ENCODE measurements at places on chromosomes 1 and 21.
A peak's percentile ranks its signal among the peaks of the same experiment; 100 is the strongest.

DNA sequence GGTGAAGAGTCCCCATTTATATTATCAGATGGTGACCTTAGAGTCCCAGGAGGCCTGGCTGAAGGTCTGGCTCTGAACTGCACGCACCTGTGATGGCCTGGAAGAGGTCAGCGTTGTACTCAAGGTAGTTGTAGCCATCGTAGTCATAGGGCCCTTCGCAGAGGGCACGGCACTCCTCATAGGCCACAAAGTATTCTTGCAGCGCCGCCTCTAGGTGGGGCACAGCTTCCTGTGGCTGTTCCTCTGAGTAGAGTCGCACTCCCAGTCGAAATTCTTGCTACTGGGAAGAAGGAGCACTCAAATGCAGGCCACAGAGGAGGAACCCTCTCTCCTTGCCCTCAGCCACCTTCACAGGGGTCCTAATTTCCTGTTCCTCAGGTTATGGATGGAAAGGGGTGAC lies 7.7 kb downstream of the P3H1 start:
- no peak for DNase-seq

DNA sequence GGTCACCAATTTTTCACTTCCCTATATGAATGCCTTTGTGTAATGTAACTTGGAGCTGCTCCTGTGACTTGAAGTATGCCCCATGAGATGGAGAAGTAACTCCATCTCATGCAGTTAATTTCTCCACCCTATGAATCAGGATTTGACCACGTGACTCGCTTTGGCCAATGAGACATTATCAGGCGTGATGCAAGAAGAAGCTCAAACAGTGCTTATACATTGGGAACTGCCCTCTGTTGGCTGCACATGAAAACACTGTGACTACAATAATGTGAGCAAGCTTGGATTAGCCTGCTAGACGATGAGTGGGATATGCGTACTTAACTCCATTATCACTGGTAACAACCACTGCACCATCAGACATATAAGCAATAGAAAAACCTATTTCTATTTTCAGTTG lies 684.4 kb downstream of the PLA2G4A start:
- DNase-seq: no peak

GRCh38 chr1:89594096-89594740 lies 38.7 kb upstream of the LRRC8C start:
- no peak for DNase-seq

DNA sequence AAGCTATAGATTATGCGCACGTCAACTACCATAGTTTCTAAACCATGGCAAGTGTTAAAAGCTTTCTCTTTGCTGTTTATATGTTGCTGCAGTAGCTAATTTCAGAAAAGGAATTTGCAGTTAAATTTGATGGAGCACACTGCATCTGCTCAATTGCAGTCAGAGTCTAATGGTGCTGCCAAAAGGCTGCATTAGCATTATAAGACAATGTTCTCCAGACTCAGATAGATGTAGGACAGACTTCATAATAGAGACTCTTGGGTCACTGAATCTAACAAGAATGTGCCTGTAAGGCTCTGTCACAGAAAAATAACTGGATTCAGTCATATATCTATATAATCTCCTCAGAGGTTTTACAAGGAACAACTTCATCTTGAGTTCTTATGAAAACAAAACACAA lies 198.3 kb downstream of the OLFM3 start:
- no peak for DNase-seq

- DNase-seq: no peak
Observed at GRCh38 chr1:30763651-30764248, 6.2 kb upstream of the LAPTM5 start.

DNA sequence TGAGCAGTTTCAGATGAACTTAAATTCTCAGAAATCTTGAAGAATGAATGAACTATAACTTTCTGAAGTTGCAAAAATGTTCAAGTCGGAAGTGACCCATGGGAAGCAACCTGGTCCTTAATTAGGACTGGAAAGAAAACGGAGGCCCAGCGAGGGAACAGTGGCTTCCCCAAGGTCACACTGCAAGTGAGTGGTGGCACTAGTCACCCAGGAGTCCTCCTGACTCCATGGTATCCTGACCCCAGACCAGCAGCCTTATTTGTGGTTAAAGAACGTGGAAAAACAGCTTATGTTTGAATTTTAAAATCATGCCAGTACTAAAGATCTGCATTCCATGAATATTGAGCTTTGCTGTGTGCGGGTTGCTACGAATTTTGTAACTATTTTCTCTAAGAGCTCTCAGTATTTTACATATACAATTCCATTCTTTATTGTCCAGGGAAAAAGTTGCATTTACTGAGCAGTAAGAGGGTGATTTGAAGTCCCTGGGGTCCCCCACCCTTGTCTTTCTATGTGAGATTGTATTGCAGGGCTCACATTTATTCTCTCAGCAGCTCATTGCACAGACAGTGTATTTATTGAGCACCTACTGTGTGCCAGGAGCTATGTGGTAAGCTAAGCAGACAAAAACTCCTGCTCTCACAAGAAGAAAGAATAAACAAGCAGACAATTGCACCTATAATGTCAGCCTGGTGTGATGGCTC lies 61.6 kb upstream of the ATP5PO start:
- no peak for DNase-seq

DNA sequence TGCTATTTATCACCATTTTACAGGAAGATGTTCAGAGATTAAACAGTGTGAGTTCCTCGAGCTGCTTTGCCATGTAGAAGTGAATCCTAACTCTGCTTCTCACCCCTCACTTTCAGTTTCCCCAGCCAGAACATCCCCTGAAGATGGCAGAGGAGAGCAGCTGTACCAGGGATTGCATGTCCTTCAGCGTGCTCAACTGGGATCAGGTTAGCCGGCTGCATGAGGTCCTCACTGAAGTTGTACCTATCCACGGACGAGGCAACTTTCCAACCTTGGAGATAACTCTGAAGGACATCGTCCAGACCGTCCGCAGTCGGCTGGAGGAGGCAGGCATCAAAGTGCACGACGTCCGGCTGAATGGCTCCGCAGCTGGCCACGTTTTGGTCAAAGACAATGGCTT lies 16.9 kb downstream of the TENT5C start:
- DNase-seq: no peak

DNA sequence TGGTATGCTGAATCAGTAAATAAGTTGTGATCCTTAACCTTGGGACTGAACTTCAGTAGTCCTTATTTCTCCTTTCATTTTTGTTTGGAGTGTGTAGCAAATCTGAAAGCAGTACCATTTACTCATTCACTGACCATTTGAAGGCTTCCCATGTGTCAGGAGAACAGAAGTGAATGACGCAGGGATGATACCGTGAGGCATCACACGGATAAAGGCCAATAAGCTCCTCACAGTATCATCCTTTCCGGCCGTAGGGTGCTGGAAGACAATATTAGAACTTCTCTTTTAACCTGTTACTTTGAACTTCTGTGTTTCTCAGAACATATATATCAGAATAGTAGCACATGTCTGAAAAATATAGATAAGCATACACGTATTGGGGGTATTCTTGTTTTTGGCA lies 21.3 kb downstream of the BACH1 start:
- DNase-seq: no peak

DNA sequence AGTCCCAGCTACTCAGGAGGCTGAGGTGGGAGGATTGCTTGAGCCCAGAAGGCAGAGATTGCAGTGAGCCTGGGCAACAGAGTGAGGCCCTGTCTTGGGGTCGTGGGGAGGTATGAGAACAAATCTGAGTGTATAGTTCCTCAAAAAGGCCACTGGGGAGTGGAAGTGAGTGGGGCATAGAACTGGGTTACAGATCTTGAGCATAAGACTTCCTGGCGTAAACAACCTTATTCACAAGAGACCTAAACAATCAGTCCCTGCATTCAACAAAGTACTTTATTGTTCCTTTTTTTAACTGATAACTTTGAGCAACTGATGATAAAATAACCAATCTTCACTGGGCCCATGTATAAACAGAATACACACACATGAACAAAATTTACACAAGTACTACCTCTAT lies 72.7 kb upstream of the MUTYH start:
- DNase-seq: no peak

- DNase-seq: peak; percentile 40
Observed at GRCh38 chr1:86515597-86515996, 31.3 kb upstream of the CLCA4 start.

- peak; percentile 87 for DNase-seq
Observed at GRCh38 chr21:37072274-37072987, 440 bp downstream of the PIGP start.

- DNase-seq: no peak
Observed at GRCh38 chr1:169052727-169053126, 53.8 kb upstream of the ATP1B1 start.

DNA sequence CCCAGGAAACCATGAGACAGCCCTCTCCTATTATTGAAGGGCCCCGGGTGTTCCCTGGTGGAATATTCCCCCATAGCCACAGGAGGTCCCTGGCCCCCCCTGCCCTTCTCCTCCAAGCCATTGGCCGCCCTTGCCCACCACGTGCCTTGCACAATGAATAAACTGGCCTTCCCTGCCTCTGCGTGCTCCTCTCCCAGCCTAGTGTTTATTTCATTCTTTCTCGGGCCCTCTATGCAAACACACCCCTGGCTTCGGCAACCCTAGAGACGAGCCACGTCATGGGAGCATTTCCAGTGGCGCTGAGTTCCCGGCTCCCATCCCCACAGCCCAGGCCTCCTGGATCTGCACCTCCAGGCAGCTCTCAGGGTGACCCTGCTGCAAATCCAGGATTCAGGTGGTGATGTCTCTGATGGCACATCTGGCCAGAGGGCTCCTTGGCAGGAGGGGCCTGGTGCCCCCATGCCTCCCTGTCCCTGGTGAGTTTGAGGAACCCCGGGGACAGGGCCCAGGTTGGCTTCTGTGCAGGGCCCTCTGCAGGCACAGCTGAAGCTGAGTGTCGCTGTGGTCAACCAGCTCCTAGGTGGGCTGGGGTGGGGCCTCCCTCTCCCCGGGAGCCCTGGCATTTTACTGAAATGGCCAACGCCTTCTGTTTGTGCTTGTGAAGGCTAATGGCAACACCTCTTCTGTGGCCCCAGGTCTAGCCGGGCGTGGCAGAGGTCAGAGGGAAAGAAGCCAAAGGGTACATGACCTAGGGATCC lies 6.2 kb downstream of the KRTAP10-12 start:
- peak; percentile 42 for DNase-seq

Data from NCI-H526 (cell line).